ENCODE measurements at places on chromosomes 6 and 20.
A peak's percentile ranks its signal among the peaks of the same experiment; 100 is the strongest.

GRCh38 chr20:16321291-16321690 lies 252.0 kb downstream of the KIF16B start:
- no peak for DNase-seq

GRCh38 chr20:53071833-53072232 lies 99.7 kb downstream of the TSHZ2 start:
- no peak for DNase-seq

- DNase-seq: peak; percentile 46
Observed at GRCh38 chr6:14664112-14664601, 546.6 kb downstream of the CD83 start.

- DNase-seq: no peak
Observed at GRCh38 chr6:157627195-157627966, 195.7 kb upstream of the SNX9 start.

DNA sequence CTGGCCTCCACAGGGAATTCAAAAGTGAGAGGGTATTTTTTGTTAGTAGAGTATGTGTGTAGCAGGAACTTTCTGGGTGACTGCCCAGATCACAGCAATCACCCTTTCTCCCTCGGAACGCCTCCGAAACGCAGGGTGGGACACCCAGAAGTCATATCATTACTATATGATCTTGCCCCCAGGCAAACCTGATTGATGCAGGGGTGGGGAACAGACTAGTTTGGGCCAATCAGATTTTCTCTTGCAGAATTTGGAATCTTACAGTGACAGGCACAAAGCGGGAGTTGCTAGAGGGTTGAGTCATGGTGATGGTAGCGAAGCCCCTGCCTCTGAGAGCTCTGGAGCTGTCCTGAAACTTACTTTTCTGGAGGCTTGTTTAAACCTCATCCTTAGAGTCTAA lies 16.5 kb upstream of the RPN2 start:
- no peak for DNase-seq

GRCh38 chr6:112362812-112363570 lies 15.9 kb downstream of the RFPL4B start:
- no peak for DNase-seq

- DNase-seq: no peak
Observed at GRCh38 chr6:158661156-158661685, 11.4 kb downstream of the SYTL3 start.

DNA sequence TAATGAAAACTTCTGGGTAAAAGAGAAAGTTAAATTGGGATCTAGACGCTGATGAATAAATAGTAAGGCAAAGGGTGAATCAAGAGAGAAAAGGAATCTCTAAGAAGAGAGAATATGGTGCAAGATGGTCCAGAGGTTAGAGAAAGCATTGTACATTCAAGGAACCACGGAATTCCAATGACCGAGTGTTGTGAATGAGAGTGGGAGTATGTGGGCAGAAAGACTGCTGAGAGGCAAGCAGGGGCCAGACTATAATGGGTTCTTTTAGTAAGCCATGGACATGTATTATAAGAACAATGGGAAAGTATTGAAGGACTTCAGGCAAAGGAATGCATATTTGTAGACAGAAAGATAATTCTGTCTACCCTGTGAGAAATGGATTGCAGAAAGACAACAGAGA lies 45.2 kb downstream of the SPTLC3 start:
- no peak for DNase-seq

DNA sequence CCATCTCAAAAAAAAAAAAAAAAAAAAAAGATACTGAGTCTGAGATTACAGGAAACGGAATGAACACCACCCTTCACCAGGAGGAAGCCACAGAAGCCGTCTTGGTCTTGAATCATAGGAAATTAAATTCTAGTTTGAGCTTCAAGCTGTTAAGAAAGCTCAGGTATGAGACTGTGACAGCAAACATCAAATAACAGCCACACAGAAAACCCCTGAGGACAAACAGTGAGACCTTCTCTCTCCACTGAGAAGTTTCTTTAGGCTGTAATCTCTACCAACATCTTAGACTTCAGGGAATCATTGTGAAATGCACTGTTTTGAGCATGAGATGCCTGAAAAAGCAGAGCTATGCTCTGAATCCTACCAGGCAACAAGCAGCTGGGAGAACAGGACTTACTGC lies 30.8 kb downstream of the PDE10A start:
- DNase-seq: no peak

DNA sequence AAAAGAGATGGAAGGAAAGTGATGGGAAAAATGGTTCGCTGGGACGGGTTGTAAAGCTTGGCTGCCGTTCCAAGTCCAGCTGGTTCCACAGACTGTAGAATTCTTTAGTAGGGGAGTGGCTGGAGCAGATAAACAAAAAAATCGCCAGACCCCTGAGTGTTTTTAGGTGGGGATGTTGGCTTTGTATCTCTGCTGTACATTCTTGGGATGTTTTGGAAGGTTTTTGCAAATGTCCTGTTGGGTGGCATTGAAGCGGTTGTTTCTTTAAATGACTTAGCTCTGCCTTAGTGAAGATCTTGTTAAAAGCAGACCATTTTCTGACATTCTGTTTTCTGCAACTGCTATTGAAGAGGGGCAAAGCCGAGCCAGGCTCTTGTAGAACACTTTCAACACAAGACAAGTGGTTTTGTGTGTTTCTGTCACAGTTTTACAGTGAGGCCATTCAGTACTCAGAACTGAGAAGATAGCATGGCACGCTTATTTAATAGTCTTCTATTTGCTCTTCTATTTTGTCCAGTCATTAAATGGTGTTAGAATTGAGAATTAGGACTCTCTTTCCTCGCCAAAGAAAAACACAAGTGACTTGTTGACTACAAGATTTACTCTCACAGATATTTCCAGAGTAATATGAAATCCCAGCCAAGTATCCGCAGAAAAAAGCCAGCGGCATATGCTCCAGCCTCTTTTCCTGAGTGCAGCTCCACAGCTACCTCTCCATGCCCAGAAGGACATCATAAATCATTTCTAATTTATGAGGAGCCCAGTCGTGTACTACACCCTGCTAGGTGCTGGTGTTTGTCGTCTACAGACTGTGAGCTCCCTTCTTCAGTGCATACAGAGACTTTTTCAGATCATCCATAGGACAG lies 65.8 kb downstream of the PHACTR2 start:
- no peak for DNase-seq

- DNase-seq: no peak
Observed at GRCh38 chr6:144741659-144742058, 456.5 kb downstream of the UTRN start.

DNA sequence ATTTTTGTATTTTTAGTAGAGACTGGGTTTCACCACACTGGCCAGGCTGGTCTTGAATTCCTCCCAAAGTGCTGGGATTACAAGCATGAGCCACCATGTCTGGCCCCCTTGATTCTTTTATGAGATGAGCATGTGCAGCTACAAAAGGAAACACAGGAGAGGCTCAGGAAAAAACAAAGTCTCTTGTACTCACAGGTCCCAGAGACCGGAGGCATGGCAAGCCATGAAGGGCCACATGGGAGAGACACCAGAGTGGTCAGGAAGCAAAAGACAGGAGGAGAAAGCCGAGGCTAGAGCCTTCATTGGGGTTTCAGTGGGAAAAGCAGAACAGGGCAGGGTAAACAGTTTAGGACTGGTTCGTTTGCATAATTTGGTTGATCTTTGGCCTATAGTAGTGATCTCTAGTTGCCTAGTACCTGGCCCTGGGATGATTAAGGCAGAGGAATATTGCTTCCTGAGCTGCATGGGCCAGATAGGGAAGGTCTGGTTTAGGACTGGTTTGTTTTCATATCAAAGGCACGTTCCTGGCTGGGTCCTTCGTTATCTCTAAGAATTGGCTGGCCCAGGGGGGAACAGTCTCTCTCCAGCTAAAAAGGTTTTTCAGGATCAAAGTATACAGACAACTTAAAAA lies 48.2 kb upstream of the PRND start:
- no peak for DNase-seq
